ENCODE measurements at places on chromosomes 2 and 18.

GRCh38 chr2:195489101-195489500 lies 167.9 kb upstream of the SLC39A10 start:
- no peak for DNase-seq

- DNase-seq: peak; percentile 18
Measured at GRCh38 chr2:172172513-172173173, 69.9 kb upstream of the DLX2 start.

GRCh38 chr2:216073773-216074172 lies 7.8 kb downstream of the PECR start:
- DNase-seq: no peak

- no peak for DNase-seq
Measured at GRCh38 chr18:56146565-56146964, 491.8 kb downstream of the TXNL1 start.

DNA sequence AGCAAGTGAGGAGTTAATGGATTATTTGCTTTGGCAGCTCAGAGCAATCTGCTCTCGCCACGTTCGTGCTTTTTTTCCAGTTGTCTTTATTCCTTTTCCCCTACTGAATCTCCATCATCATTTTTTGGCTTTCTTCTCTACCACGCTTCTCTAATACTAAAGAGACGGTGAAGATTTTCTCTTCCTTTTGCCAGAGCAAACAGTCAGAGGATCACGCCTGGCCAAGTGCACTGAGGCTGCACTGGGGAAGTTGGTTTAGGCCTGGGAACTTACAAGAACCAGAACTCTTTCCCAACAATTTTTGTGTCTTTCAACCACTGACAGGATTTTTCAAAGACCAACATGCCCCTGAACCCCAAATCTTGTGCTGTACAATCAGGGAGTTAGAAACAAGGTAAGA lies 172.3 kb downstream of the PID1 start:
- DNase-seq: no peak

- no peak for DNase-seq
Measured at GRCh38 chr18:5380586-5380985, 85.1 kb upstream of the ZBTB14 start.

DNA sequence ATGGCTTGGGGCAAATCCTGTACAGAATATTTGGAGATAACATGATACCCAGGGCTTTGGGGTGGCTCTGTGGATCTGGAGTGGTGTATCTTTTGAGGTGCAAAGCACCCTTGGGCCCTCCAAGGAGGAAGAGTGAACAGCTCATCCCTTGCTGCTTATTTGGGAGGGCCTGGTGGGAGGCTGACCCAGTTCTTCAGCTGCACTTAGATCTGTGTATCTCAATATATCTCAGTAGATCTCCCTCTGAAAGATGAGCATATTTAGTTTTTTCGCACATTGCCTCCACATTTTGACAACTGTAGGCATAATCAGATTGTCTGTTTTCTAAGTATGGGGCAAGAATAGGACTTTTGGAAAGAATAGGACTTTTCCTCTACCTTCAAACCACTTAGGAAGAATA lies 2.8 kb downstream of the TRIM54 start:
- no peak for DNase-seq

DNA sequence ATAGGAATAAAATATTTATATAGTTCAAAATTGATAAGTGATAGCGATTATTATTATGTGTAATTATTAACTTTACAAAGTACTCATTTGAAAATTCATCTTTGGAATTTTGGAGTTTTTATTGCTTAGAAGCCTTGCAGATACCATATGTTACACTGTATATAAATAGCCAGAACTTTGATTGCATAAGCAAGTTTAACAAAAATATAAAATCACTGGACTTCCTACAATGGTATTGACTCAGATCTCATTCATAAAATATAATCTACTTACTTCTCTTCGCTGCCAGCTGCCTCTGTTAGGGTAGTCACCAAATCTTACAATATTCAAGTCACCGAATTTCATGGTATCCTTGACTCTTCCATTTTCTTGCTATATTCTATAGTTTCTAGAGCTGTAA lies 22.5 kb downstream of the KLHL14 start:
- no peak for DNase-seq

DNA sequence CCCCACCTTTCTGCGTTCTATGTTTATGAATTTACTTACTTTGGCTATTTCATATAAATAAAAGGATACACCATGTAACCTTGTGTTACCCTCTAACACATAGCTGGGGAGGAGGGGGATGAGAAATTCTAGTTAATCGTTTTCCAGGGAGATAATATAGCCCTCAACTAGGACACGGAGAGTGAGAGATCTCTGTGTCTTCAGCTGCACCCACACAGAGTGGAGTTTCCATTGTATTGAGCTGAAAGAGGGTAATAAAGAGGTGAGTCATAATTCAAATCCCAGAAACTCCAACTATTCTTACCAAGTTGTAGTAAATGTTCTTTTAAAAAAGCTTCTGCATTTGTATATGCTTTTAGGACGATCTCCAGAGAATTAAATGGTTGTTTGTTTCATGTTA lies 110.1 kb upstream of the SULT1C3 start:
- DNase-seq: no peak

- DNase-seq: peak; percentile 74
Measured at GRCh38 chr18:28045176-28045810, 131.6 kb downstream of the CDH2 start.

- no peak for DNase-seq
Measured at GRCh38 chr2:216016581-216016980, 3.2 kb upstream of the MREG start.

DNA sequence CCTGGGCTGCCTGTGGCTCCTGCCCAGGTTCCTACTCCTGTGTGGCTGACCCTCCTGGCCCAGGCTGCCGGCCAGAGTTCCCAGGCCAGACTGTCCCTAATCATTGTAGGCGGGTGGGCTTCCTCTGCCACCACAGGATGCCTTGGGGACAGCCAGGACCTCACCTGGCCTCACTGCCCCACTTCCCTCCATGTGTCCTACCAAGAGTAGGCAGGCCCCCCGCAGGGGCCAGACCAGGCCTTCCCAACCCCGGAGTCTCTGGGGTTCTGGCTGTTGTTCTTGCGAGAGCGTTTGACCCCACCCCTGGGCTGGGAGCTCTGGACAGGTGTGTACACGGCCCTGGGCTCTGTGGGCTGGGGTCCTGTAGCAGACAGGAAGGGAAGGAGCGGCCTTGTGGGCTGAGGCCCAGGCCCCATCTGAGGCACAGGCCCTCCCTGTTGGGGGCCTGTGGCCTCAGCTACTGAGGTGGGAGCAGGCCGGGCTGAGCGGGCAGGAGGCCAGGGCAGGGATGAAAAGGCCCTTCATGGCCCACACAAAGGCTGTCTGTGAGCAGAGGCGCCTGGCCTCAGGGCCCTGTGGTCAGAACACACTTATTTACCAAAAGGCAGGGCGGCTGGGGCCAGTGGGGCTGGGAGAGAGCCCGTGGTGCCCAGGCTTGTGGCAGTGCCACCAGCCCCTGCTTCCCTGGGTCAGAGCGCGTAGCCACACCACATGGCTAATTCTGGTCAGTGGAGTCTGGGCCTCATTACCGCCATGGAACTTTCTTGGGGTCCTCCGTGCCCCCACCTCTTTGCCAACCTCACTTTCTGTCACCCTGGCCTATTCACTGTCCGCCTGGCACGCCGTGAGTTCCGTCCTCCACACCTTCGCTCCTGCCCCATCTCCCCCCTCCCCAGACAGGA lies 2.0 kb downstream of the SNORC start:
- no peak for DNase-seq

DNA sequence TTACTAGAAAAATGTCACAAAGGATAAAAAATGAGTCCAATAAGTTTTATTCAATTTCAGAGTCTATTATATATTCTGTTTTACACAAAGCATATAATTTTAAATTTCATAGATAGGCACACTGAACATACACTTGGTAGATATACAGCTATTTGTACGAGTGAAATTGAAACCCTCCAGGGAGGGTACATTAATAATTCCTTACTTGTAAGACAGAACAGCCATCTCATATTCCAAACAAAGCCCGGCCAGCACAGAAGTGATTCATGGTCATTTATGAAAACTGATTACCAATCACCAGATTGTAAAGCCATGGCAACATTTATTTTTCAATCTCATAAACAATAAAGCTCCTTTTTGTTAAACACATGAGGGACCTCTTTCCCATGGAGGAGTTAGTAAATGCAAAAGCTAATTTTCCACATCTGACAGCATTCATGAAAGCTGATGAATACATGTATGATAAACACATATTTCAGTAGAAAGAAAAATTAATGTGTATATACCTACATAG lies 190.6 kb downstream of the TDRD15 start:
- no peak for DNase-seq

DNA sequence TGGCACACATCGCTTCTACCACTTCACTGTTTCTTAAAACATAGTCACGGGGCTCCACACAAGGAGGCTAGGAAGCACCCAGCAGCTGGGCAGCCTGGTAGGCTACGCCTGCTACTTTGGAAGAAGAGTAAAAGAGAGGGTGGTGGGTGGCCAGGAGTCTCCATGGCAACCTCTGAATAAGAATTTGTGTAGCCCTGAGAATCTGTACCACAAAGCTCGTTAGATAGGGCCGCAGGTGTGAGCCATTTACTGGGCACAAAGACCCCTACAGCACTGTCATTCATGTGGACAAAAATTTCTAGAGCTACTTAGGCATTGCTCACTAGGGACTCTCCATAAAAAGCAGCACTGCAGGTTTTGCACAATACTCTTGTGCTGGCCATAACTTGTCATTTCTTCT lies 166.4 kb upstream of the MSH6 start:
- DNase-seq: no peak

DNA sequence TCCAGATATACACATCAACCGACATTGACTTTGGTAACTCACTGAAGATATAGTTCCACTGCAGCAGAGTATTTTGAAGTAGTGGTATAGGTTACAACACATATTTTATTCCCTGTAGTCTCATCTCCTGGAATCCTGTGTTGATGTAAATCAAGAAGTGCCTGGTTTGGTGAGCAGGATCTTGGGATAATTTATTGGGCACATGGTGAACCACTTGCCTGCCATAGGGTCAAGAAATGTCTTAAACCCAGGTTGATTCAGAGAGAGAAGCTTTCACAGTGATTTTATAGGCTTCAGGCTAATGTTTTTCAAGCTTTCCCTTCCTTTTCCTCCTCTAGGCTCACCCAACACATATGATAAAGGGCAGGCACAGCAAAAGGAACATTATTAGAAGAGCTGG lies 24.6 kb downstream of the CCDC85A start:
- DNase-seq: no peak

GRCh38 chr2:21981127-21981526 lies 857.4 kb downstream of the TDRD15 start:
- peak; percentile 29 for DNase-seq

GRCh38 chr18:25284281-25284680 lies 67.7 kb downstream of the ZNF521 start:
- DNase-seq: no peak

GRCh38 chr2:18178736-18179349 lies 300.4 kb downstream of the KCNS3 start:
- DNase-seq: peak; percentile 52

DNA sequence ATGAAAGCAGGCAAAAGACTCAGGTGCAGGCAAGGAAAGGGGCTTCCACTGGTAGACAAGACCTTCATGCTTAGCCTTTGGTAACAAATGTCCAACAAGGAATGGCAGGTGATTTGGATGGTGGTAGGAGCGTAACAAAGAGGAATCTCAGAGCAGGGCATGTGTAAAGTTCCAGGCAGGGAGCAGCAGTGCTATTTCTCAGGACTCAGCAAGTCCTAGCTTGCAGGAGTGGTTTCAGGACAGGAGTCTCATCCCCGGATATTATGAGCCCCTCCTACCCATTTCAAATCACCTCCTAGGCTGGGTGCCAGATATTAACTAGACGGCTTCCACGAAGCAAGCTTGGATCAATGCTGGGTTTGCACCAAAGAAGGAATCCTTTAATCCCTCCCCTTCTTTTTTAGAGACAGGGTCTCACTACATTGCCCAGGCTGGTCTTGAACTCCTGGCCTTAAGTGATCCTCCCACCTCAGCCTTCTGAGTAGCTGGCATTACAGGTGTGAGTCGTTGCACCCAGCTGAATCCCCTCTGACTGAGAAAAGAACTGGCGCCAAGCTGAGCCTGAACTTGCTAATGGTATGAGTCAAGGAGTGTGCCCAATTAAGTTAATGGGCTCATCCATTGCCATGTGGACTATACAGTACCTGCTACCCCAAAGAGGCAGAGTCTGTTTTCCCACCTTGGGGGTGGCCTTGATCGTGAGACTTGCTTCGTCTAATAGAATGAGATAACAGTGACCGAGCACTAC lies 190.3 kb downstream of the ARL4C start:
- no peak for DNase-seq

GRCh38 chr2:209253544-209253943 lies 170.3 kb upstream of the MAP2 start:
- DNase-seq: no peak

GRCh38 chr2:204260901-204261300 lies 284.4 kb upstream of the PARD3B start:
- no peak for DNase-seq

- peak; percentile 62 for DNase-seq
Measured at GRCh38 chr2:9205963-9206948, at the start of gene ASAP2. Gene ASAP2, plus strand, starts transcription at chr2:9206812. Its CDS starts 293 bp downstream, at chr2:9207105.

DNA sequence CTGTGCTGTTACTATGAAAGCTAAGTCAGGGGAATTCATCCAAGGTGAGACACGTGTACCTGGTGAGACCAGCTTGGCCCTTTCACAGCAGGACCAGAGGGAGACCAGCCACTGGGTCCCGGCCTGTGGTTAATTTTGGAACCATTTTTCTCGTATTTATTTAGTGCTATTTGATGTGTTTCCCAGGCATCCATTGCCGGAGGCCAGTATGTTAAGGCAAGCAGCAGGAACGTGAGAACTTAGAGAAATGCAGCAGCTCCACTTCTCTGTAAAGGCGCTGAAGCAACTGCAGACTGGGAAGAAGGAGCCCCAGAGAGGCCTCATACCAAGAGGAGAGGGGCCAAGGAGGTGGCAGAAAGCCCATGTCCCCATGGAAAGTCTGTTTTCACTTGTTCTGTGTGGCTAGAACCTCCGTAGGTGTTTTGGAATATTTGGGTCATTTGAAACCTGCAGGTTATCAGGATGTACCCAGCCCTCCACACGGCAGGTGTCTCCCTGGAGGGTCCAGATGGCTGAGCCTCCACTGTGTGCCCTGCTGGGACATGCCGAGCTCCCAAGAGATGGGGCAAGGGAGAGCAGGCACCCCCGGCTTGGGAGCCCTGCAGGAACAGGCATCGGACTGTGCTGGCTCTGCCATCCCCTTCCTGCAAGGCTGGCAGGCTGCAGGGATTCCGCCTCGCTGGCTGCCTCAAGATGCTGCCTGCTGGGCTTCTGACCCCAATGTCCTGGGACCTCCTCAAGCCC lies 256.0 kb upstream of the RAB6C start:
- no peak for DNase-seq

DNA sequence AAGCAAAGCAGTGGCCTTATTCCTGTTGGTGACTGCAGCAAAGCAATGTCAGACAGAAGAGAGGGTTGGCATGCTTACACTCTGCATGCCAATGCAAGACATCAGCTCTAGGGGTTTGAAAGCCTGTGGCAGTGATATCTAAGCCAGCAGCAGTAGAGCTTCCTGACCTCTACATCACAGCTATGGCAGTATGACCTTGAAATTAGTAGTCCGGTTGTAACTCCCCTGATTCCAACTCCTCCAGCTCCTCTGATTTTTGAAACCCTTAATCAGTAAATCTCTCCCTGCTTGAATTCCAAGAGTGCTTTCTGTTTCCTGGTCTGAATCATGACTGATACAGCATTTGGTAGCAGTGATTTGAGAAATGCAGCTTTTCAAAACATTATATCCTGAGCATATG lies 60.0 kb upstream of the LRP1B start:
- peak; percentile 70 for DNase-seq
